ENCODE measurements at places on chromosomes 6 and 20.

DNA sequence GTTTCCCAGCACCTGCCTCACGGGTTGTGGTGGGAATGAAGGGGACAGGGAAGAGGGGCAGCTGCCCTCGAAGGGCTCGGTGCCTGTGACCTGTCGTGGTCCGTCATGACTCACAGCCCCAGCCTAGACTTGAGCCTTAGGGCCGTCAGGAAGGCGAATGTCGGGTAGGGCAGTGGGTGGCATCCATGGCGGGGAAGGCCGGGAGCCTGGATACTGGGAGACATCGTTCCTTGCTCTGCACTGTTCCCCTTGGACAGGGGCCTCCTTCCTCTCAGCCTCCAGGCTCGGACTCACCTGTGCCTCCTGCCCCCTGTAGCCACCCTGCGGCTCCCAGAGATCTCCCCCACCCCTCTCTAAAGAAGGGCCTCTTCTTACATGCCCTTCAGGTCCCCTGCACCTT, 52.2 kb upstream of the APCDD1L start:
- no peak for DNase-seq

DNA sequence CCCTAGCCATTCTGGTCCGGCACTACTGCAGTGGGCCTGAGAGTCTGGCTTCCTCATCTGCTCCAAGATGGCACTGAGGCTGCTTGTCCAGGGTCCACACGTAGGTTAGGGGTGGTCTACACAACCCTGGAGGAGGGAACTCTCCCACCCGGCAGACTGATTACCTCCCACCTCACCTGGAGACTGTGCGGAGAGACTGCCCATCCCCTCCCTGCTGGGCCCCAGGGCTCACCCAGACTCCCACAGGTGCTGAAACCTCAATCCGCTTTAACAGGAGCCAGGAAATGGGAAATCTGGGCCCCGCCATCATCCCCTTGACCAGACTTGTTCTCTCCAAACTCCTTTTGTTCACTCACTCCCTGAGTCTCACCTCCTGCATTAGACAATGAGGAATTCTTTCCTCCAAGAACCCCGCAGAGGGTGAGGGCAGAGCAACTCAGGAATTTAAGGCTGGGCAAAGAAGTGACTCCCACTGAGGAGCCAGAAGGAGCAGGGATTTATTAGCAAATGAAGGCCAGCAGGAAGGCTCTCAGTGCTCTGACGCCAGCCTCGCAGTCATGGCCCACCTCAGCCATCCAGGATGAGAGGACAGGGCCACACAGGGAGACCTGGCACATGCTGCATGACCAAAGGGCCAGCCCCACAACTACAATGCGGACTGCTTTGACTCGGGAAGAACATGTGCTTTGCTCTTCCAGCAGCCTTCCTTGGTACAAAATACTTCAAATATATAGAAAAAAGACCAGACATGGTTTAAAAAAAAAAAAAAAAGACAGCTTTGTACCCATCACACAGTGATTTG, 53.0 kb downstream of the CDK5RAP1 start:
- no peak for DNase-seq

DNA sequence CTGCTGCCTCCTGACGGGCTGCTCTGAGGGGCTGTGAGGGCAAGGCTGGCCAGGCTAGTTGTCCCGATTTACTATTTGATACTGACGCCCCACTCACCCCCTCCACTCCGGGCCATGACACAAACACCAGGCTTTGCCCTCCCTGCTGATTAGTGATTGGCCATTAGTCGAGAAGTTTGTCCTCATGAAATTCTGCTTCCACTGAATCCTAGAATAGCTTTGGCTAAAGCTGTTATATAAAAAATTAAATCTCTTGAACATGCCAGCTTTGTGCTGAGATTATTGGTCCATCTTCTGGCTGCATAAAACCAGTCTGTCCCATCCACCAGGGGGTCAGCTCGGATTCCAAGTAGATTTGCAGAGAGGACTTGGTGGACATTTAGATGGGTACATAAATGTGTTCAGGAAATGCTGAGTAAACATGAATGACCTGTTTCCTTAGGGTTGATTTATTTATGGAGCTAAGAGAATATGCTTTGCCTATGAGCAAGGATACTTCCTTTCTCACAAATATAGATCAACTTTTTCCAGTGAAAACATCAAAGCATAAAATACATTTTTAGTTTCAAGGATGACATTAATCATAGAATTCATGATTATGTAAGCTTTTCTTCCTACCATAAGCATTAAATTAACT, at the start of gene GABRR2:
Gene GABRR2, minus strand, starts transcription at position 51 of the 637 bp plus-strand sequence. CDS start 134 bp downstream, outside the sequence.
- DNase-seq = no peak

DNA sequence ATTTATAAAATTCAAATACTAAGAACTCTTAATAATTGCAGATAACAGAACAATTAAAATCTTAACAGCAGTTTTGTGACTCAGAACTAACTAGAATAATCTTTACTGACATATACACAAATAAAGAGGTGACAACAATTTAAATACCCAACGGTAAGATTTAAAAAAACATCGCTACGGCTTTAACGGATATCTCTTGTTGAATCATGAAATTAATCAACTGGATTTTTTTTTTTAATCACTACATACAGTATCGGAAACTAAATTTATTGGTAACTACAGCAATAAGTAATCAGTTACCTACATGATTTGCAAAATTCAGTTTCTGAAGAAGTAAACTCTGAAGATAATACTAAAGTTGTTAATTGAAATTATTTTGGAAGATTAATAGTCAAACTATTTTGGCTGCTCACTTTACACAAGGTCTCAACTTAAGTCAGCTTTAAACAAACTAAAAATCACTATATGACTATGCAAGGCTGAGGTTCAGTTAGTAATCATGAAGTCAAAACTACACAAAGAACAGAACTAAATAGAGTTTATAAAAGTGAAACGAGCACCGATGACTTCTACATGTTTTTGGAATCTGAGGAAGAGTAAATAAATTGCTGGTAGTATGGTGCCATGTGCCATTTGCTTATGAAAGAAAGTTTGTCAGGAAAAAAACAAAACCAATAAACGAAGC, 128.8 kb downstream of the HUS1B start:
- DNase-seq = no peak

GRCh38 chr6:73340048-73340447, 14.0 kb downstream of the DPPA5 start:
- no peak for DNase-seq

GRCh38 chr20:272718-273117, 15.2 kb downstream of the DEFB132 start:
- DNase-seq = no peak
